ENCODE measurements at places on chromosomes 5 and 9.

GRCh38 chr5:149322518-149322917 lies 22.8 kb upstream of the GRPEL2 start:
- no peak for DNase-seq

- DNase-seq, result no peak
Measured at GRCh38 chr9:114406441-114406840, 18.7 kb upstream of the AKNA start.

DNA sequence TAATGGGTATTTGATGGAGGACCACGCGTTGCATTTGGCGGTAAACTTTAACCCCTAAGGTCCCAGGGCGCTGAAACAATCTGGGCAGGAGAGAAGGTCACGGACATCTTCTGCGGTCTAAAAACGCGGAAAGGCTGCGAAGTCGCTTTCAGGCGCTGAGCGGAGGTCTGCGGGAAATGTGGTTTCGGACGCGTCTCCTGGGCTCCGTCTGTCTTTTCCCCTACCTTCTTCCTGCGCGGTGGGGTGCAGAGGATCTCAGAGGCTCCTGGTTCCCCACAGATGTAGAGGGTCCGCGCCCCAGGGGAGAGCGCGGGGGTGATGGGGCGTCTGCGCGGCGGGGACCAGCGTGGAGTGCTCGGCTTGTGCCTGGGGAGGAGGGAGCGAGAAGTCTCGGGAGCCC lies 58.4 kb downstream of the ZNF510 start:
- DNase-seq, result peak; percentile 6

GRCh38 chr5:130102960-130103359 lies 198.7 kb downstream of the CHSY3 start:
- no peak for DNase-seq

GRCh38 chr5:179165421-179166170 lies 105.4 kb downstream of the ZNF354C start:
- DNase-seq, result no peak

DNA sequence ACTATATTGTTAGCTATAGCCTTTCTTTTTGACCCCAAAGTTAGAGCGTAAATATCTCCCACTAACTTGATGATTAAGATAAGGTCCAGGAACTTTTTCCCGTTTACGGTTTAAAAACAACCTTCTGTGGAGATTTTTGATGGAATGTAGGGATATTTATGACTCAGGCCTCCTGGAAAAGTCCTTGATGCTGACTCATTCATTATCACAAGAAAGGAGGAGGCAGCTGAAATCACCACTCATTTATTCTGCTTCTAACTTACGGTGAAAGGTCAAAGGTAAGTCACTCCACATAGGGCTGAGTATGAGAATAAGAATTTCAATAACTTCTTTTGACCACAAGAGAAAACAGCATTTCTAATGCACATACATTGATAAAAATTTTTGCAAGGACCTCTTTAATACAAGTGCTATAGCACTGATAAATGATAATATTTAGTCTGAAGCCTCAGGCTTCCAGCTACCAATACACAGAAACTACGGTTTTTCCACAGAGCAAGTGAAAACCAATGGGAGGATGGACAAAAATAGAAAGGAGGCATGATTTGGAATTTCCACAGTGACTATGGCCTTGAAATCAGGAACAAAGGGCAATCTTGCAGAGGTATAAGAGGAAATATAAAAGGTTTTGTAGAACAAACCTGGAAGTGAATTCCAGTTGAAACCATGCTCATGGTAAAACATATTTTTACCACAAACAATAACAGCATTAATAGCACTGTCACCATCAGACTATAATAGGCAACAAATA lies 146.5 kb downstream of the PPP2R2B start:
- DNase-seq, result no peak

All from B cell (primary cell).